ENCODE measurements at places on chromosomes 13 and 19.

DNA sequence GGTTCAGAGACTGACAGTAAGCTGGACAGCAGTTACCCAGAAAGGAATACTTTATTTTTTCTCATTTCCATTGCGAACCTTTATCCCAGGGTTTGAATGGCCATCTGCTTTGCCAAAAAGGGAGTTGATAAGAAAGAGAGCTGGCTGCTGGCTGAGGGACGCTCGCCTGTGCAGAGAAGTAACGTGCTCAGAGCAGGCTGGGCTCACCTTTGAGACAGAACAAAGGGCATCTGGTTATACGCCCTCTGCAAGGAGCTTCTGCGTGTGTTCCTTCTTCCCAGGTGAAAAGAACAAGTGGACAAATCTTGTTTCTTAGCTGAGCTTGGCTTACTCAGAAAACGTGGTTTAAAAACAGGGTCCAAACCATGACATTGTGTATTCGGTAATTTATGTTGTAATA is 47.4 kb downstream of the EFNB2 start:
- DNase-seq = no peak

GRCh38 chr13:98619556-98619955 is 42.6 kb upstream of the STK24 start:
- DNase-seq = no peak

- DNase-seq = no peak
These were observed 2.2 kb downstream of the ARHGAP45 start for GRCh38 chr19:1069009-1069779.

GRCh38 chr19:5031231-5032100 is 62.6 kb downstream of the KDM4B start:
- DNase-seq = peak; percentile 67

DNA sequence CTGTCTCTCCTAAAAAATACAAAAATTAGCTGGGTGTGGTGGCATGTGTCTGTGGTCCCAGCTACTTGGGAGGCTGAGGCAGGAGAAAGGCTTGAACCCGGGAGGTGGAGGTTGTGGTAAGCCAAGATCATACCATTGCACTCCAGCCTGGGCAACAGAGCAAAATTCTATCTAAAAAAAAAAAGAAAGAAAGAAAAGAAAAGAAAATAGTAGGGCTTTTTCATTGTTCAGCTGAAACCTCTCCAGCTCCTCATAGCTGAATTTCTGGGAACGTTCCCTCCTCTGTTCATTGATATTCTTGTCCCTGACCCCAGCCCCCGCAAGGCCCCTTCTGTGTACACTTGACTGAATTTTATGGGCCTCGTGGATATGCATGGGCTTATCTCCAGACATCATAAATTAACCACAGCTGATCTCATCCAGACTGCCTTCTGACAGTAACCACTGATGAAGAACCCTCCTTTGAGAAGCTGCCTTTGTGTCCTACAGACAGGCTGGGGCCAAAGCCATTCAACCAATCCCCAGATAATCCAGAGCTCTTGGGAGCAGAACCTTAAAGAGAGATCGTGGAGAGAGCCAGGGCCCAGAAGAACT is at the start of gene ELSPBP1:
TSS of gene ELSPBP1 (plus strand) at position 424 of the 594 bp plus-strand sequence. CDS start 14,036 bp downstream, outside the sequence.
- DNase-seq = no peak

All from stimulated activated CD8-positive, alpha-beta memory T cell treated with anti-CD3 and anti-CD28 coated beads, Interleukin-2, amount 100 ng/mL, for 1 hour (primary cell).